A172 (cell line): ENCODE measurements at places on chromosomes 2 and 18.

GRCh38 chr2:2892892-2893291, 484.7 kb downstream of the EIPR1 start:
- DNase-seq = no peak

DNA sequence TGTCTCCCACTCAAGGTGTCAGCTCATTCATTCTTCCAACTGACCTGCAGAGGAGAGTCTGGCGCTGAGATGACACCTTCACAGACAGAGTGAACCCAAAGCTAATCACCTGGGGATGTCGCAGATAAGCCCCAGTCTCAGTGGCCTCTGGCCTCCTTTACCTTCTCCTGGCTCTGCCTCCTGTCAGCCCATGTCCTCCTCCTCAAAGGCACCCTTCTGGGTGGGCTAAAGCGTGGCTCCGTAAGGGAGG, 194.1 kb downstream of the MIB1 start:
- DNase-seq = no peak

GRCh38 chr2:222707689-222708273, 36.3 kb downstream of the MOGAT1 start:
- peak; percentile 39 for DNase-seq

DNA sequence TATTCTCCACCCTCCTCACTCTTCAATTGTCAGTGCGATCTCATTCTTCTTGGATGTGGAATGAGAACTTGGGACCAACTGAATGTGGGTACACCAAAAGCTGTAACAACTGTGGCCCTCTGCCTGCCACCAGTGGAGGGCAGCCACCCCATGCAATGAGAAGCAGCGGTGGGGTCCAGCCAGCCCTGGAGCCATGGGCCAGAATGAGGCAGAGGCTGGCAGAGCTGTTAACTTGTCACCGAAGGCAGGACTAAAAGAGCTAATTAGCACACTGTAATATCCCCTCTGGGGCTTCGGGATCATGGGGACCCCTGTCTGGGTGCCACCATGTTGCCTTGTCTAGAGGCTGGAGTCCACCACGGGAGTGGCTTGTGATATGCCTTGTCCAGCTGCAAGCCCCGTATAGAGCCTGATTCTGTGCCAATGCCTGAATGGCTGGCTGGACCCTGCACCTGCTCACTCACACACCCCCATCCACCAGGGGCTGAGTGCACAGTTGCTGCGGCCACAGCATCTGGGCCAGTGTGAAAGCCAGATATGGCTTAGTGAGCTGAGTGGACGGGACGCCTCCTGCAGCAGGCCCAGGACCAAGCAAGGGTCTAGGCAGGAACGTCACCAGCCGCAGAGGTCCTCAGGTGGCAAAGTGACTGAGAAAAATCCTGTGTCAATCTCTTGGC, 680.5 kb downstream of the DSC3 start:
- no peak for DNase-seq

DNA sequence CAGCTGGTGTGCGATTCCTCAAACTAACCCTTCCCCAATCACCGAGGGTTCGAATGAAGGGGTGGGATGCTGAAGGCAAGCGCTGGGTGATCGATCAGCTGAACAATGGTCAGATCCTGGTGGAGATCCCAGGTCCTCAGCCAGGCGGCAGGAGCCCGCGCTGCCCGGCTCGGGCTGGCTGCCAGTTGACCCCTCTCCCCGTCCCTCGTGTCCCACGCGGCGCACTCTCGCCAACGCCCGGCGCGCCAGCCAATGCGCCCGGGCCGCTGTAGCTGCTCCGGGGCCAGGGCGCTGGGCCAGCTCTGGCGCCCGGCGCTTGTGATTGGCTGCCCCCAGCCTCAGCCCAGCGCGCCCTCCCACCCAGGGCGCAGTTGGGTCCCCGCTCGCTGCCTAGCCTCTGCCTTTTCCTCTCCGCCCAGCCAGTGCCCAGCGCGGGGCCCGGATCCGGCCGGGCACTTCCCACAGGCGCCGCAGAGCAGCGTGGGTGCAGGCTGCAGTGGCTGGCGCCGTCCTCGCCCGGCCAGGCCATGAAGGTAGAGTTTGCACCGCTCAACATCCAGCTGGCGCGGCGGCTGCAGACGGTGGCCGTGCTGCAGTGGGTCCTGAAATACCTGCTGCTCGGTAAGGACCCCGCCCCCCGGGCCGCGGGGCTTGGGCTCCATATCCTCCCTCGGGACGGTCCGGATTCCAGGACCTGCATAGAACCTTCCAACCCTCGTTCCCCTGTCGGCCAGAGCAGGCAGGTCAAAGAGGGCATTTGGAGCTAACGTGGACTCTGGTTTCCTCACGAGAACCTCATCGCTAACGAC, at the start of gene MOGAT1:
Gene MOGAT1 (plus strand): TSS at position 400 of the 809 bp plus-strand sequence. CDS start 128 bp downstream, at position 528.
- DNase-seq = no peak

DNA sequence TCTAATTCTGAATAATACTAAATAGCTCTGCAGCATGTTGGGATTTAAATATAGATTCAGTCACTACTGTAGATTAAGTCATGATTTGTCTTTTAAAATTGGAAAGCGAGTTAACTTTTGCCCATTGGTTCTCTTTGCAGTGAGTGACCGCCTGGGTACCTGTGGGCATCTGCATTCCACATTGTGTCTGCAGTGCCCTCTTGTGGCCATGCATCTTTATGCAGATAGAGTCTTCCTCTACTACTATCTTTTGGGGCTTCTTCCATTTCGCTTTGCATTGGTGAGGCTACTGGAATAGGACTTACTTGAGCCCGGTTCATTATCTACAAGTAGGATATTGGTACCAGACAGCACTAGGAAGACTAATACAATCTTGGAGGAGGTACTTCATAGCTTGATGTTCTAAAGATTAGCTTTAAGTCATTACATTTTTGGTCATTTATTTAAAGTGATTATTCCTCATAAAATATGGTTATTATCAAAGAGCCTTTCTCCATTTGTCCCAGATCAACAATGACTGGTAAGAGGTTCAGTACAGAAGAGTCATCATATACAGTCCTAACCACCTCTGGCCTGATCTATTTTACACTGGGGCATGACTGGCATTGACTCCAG, 203.0 kb downstream of the SOCS6 start:
- DNase-seq = peak; percentile 41

- no peak for DNase-seq
Observed at GRCh38 chr2:37868866-37869265, 56.2 kb upstream of the RMDN2 start.

- no peak for DNase-seq
Observed at GRCh38 chr2:222608081-222608480, 47.8 kb downstream of the FARSB start.

GRCh38 chr18:60053747-60054304, 154.0 kb downstream of the PMAIP1 start:
- peak; percentile 97 for DNase-seq

DNA sequence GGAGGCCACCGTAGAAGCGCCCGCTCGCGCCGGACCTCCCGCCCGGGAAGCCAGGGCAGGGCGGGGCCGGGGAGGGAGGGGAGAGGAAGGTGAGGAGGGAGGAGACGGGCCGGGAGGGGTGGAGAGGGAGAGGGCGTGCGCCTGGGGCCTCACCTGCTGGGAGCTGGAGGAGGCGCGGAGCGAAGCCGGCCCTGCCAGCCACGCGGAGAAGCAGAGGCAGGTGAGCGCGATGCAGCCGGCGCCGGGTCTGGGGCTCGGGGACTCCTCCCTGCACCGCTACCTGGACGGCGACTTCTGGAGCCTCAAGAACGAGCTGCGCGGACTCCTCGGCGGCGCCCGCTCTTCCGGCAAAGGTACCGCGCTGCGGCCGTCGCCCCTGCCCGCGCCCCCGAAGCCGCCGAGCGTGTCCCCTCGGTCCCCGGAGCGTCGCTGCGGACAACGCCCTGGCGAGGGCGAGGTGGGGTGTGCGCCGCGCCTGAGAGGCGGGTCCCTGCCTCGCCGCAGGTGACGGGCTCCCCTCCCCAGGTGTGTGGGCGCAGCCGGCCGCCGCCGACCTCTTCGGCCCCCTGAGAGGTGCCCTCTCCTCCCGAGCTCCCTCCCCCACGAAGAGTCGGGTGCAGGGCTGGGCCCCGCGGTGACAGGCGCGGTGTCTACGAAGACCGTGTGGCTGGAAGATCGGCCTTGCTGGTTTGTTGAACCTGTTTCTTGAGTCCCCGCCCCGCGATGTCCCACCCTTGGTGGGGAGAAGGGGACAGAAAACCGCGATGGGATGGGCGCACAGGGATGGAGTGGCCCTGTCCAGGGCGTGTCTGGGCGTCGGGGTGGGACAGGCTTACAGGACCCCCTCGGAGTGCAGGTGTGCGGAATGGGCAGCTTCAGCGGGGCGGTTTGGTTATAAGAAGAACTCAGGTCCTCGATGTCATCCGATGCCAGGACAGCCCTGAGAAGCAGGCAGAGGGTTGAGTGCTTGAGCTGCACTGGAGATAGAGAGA, at the start of gene ACOXL:
Gene ACOXL (plus strand): TSS at position 152 of the 992 bp plus-strand sequence. CDS start 35,817 bp downstream, outside the sequence.
- DNase-seq = no peak

DNA sequence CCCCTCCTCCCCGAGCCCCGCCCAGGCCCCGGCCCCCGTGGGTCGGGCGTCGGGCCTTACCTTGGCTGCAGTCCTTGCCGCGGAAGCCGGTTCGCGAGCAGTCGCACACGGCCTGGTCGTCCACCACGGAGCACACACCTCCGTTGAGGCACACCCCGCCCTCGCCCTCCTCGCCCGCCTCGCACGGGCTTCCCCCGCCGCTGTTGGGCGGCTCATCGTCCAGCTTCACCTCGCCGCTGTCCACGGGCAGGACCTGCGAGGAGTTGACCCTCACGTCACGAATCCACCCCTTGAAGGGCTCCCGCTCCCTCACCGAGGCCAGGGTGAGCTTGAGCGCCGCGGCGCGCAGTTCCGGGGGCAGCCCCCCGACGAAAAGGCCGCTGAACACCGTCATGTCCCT, 4.5 kb downstream of the NRXN1 start:
- no peak for DNase-seq

- DNase-seq = no peak
Observed at GRCh38 chr18:52007105-52007504, 332.9 kb upstream of the DCC start.

DNA sequence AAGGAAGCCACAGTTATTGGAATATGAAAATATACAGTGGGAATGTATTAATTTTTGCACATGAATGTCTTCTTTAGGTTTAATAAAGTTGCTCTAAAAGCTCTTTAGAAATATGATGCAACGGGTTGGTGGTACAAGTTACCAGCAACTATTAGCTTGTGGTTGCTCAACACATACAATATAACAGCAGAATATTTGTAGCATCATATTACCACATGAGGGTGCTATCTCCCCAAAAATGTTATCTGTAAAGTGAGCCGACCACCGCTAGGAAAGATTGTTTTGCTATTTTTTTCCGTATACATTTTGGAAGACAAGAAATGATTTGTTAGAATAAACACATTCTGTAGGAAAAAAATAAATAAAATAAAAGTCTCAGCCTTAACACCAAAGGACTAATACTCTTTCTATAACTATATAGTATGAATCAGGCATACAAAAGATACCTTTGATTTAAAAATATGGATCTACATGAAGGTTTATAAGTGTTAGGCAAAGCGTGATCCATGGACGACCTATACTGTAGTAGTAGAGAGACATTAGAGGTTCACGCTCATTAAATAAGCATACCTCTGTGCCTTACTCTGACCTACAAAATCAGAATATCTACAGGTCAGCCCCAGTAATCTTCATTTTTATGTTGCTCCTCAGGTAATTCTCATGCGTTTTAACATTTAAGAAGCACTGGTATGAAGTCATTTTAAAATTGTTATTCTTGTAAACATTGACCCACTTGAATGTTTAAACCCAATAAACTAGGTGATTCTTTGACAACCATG, 1110.6 kb upstream of the ACVR2A start:
- DNase-seq = peak; percentile 59
